NCI-H1694 (cell line): ENCODE measurements at places on chromosomes 7 and 10.

GRCh38 chr7:14720785-14721184 is 181.8 kb downstream of the DGKB start:
- DNase-seq = no peak

GRCh38 chr7:102147008-102147407 is 139.7 kb upstream of the SH2B2 start:
- DNase-seq = no peak

GRCh38 chr10:72259491-72260238 is 14.1 kb upstream of the DDIT4 start:
- DNase-seq = no peak

- DNase-seq = no peak
Observed at GRCh38 chr10:35554036-35554435, 51.1 kb upstream of the GJD4 start.

- DNase-seq = no peak
Observed at GRCh38 chr7:139680676-139681462, 96.9 kb downstream of the HIPK2 start.

GRCh38 chr10:76286536-76286935 is 855.1 kb downstream of the LRMDA start:
- DNase-seq = no peak

DNA sequence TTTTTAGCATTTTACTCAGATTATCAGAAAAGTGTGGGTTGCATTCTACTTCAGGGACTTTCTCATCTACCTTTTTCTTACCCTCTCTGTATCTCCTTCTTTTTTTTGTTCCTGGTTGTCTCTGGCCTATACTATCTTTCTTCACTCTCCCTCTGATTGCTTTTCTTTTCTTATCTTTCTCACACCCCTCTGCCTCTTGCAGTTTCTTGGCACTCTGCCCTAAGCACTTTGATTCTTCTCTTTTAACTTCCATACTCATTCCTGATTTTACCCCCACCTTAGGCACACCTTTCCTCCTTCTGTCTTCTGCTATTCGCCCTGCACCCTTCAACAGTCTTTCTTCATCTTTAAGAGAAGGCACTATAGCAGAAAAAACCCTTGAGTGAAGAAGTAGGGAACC is 92.8 kb upstream of the HPS1 start:
- DNase-seq = no peak

- DNase-seq = no peak
Observed at GRCh38 chr10:106960812-106961211, 203.7 kb downstream of the SORCS1 start.

DNA sequence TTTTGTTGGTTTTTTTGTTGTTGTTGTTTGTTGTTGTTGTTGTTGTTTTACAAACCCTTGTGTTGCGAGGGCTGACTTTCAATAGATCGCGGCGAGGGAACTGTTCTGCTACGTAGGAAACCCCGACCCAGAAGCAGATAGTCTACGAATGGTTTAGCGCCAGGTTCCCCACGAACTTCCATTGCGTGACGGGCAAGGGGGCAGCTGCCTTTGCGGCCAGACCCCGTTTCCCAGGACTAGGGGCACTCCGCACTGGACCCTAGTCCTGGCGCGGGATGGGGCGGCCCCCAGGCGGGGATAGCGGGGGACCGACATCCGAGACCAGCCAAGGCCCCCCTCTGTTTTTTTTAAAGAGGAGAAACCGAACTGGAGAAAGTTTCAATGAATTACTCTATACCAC is 119.6 kb downstream of the LRRTM3 start:
- DNase-seq = no peak

DNA sequence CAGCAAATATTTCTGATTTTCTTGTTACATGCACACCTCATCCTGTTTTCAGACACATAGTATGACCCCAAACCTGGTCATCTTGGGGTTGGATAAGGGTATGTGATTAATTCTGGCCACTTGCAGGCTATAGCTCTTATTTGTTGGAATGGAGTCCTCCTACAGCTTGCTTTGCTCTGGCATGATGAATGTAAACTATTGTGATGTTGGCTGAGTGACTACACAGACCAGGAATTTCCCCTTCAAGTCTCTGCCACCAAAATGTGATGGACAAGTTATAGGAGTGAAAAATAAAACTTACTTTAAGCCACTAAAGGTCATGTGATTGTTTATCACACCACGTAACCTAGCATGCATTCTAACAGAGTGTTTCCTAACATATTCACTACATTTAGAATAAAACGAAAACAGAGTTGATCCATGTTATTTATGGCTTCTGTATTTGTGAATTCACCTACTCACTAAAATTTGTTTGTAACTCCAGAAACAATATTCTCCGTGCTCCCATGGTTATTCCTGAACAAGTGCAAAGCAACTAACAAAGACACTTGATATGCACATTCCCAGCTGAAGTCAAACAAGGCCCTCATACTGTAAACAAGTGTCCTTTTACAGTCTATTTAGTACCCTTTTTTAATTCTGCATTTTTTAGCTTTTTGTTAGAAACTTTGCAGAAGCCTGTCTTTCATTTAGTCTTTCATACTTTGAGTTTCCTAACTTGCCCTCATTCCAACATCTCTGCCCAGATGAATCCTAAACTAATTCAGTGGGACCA is 599.2 kb upstream of the PCDH15 start:
- no peak for DNase-seq

GRCh38 chr10:116163333-116164131 is 109.5 kb downstream of the GFRA1 start:
- no peak for DNase-seq

- no peak for DNase-seq
Observed at GRCh38 chr10:29918623-29919400, 140.6 kb downstream of the JCAD start.

DNA sequence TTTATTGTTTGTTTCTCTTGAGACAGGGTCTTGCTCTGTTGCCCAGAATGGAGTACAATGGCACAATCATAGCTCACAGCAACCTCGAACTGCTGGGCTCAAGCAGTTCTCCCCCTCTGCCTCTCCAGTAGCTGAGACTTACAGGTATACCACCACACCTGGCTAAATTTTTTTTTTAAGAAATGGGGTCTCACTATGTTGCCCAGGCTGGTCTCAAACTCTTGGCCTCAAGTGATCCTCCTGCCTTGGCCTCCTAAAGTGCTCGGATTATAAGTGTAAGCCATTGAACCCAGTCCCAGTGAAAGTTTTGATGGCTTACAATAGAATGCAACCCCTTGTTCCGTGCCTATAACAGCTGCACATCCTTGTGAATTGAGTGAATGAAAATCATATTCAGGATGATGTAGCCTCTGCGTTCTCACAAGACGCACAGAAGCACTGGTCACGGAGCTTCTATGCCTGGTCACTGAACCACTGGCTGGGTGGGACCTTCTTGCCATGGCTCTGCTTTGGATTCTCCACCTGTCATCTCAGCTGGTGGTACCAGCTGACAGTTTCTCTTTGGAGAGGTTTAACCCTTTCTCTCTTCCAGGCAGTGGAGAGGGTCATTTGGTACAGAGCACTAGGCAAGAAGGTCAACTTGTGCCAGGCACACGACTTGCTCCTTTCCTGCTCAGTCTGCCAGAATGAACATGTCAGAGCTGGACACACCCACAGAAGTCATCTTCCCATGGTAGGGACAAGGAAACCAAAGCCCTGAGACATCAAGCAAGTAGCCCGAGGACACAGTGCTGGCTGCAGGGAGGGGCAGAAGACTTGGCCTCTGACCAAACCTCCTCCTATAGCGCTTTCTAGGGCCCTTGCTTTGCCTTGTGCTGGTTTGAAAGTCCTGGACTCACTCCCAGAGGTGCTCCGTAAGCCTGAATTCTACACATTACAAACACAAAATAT is 89.6 kb downstream of the ATXN7L1 start:
- no peak for DNase-seq

DNA sequence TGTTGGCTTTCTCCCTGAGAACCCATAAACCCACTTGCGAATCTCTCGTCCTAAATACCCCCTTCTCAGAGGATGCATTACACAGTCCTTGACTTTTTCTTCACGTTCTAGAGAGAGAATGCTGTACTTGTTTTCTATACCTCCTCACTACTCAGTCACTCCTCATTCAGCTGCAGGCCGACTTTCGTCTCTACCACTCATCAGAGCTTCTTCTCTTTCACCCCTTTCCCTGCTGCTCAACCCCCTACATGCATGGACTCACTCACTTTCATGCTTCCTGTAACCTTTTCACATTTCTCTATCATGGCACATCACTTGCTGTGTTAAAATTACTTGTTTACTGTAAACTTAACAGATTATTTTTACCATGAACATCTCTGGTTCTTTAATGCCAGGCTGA is 19.8 kb downstream of the MDFIC start:
- no peak for DNase-seq

- no peak for DNase-seq
Observed at GRCh38 chr10:73554721-73555120, 36.4 kb downstream of the USP54 start.

DNA sequence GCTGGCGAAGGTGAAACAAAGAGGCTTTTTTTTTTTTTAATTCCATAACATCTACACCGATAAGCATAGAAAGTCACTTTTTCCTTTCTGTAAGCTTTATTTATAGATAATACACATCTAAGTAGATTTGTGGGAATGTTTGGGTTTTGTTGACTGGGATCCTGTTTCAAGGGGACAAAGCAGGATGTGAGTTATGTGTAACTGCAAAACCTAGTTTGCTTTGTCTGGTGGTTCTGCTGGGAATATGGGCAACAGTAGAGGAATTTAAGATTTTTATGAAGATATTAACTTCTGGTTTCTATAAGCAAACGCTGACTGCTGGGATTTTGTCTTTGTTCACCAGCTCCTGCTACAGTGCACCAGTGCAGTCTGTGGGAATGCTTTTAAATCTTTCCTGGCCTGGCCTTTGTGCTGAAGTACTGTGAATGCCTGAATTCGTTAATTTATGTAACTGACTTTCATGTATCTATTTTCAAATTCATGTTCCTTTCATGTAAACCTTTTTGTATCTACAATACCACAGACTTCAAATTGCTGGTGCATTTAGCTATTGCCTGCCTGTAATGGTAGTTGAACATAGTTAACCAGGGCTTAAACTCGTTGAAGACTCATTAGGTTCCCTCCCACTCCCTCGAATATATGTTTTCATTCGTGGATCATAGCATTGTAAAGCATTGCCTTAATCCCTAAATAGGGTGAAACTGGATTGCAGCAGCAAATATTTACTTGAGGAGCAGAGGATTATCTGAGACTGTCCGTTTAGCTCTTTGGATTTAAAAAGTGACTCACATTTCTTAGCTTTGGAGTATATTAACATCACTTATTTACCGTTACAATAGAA is 1.5 kb downstream of the KLHL7 start:
- DNase-seq = no peak

GRCh38 chr7:16840094-16840493 is 35.3 kb upstream of the AGR2 start:
- DNase-seq = no peak

- no peak for DNase-seq
Observed at GRCh38 chr7:96303105-96303685, 18.7 kb downstream of the SLC25A13 start.
